NK-92 treated with Interleukin-12 subunit alpha and Interleukin-12 subunit beta, amount 100 ng/mL, for 24 hours (cell line): ENCODE measurements at places on chromosomes 6 and 20.

DNA sequence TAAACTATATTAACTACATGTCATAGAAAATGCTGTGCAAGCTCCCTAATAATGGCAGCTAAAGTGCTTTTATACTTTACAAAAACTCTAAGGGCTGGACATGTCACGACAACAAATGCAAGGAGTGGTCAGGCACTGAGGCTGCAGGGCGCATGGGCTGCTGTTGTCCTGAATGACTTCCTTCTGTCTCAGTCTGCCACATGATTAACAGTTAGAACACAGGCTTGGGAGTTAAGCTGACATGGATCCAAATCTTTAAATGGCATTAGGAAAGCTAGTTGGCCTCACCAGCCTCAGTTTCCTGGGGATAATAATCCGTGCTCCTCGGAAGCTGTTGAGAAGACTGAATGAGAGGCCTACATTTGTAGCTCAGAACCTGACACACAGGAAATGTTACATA lies 57.4 kb downstream of the PREP start:
- DNase-seq: no peak

- DNase-seq: no peak
These were observed 17.6 kb upstream of the CDKN1A start for GRCh38 chr6:36660771-36661471.

GRCh38 chr20:21713470-21713869 lies 8.0 kb downstream of the PAX1 start:
- no peak for DNase-seq

- DNase-seq: peak; percentile 18
These were observed 49.2 kb downstream of the FYN start for GRCh38 chr6:111823831-111824607.

GRCh38 chr6:128821116-128821515 lies 61.8 kb upstream of the LAMA2 start:
- DNase-seq: no peak

DNA sequence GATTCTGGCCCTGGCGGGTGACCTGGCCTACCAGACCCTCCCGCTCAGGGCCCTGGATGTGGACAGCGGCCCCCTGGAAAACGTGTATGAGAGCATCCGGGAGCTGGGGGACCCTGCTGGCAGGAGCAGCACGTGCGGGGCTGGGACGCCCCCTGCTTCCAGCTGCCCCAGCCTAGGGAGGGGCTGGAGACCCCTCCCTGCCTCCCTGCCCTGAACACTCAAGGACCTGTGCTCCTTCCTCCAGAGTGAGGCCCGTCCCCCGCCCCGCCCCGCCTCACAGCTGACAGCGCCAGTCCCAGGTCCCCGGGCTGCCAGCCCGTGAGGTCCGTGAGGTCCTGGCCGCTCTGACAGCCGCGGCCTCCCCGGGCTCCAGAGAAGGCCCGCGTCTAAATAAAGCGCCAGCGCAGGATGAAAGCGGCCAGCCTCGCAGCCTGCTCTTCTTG lies 868 bp upstream of the SLC2A4RG start:
- no peak for DNase-seq

- no peak for DNase-seq
These were observed 90.6 kb downstream of the TIAM2 start for GRCh38 chr6:155085582-155086257.

GRCh38 chr6:43979525-43979924 lies 147.7 kb downstream of the MRPL14 start:
- DNase-seq: no peak

- DNase-seq: no peak
These were observed 301.6 kb upstream of the ADGRB3 start for GRCh38 chr6:68333442-68333841.

GRCh38 chr6:36052097-36052496 lies 24.5 kb downstream of the MAPK14 start:
- DNase-seq: no peak

DNA sequence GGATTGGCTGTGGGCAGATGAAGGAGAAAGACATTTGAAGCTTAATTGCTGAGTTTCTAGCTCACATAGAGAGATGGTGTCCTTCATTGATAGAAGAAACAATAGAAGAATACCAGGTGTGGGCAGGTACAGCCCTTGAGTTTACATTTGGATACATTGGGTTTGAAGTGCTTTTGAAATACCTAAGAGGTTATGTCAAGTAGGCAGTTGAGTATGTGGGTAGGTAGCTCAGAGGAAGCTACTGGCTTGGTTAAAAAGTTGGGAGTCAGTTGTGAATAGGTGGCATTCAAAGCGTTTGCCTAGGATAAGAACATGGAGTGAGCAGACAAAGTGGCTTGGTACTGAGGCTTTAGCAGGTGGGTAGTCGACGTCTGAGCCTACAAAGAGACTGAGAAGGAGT lies 25.0 kb downstream of the NDUFAF5 start:
- no peak for DNase-seq

DNA sequence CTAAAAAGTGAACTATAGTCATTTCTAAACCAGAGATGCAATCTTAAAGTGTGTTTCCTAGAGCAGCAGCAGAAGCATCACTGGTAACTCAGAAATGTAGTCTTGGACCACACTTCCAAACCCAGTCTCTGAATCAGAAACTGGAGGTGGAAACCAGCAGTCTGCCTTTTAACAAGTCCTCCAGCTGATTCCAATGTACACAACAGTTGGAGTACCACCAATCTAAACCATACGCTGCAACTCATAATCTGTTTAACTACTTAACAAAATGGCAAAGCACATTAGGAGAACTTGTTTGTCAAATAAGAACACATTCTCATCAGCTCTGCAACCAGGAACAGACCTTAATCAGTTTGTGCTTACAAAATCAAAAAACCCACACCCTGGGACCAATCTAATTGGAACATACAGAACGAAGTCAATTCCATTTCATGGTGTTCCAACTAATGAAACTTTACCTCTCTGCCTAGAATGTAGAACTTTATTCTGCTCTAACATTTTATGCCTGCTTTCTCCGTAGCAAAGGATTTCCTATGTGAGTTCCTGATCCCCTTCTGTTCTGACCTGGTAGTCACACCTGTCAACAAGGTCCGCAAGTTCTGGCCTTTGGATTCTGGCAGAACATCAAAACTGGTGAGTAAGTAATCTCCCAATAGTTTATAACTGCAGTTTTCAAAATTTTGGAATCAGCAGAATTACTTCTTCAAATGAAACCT lies 390.4 kb downstream of the HTR1B start:
- no peak for DNase-seq

DNA sequence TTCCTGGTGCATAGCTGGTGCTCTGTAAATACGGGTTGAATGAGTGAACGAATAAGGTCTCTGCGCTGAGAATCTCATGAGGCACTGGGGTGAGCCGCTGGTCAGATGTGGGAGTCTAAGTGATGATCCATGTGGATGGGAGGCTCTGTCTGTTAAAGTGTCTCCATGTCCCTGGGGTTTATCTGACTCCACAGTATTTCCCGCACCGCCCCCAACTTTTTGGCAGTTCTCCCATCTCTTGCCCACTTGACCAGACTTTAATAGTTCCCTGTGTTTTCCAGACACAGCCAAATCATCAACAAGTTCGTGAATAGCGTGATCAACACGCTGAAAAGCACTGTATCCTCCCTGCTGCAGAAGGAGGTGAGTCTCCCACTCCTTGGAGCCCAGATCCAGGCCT lies 9.9 kb downstream of the BPIFA2 start:
- no peak for DNase-seq

GRCh38 chr6:50602292-50602691 lies 111.0 kb upstream of the TFAP2D start:
- no peak for DNase-seq

- no peak for DNase-seq
These were observed 156.9 kb downstream of the FOXC1 start for GRCh38 chr6:1766654-1767053.

DNA sequence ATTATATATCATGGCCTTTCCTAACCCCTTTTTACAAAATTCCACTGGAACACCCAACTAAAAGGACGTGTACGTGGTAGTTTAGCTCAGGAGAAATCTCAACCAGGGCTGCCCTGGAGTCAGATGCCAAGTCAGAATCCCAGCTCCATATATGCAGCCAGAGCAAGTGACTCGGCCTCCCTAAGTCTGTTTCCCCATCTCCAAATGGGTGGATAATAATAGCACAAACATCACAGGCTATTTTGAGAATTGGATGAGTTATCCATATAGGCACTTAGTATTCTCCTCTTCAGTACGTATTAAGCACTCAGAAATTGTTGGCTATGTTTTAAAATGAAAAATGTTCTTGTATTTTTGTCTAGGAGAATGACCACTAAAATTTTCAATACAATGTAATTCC lies 481.5 kb downstream of the CD109 start:
- no peak for DNase-seq

GRCh38 chr20:60211618-60212463 lies 253.6 kb downstream of the CDH26 start:
- no peak for DNase-seq

- DNase-seq: no peak
These were observed 5.4 kb downstream of the CITED2 start for GRCh38 chr6:139369068-139369467.

DNA sequence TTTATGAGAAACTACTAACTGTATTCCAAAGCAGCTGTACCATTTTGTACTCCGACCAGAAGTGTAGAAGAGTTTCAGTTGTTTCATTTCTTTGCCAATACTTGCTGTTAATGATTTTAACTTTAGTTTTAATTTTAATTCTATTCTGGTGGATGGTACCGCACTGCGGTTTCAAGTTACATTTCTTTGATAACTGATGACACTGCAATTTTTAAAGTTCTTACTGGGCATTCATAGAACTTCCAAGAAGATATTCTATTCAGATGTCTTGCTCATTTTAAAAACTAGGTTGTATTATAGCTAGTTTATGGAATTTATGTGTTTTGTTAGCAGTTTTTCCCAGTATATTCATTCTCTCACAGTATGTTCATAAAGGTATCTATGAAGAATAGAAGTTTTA lies 63.8 kb upstream of the LYRM2 start:
- DNase-seq: no peak
